ENCODE measurements at places on chromosomes 16 and 17.

DNA sequence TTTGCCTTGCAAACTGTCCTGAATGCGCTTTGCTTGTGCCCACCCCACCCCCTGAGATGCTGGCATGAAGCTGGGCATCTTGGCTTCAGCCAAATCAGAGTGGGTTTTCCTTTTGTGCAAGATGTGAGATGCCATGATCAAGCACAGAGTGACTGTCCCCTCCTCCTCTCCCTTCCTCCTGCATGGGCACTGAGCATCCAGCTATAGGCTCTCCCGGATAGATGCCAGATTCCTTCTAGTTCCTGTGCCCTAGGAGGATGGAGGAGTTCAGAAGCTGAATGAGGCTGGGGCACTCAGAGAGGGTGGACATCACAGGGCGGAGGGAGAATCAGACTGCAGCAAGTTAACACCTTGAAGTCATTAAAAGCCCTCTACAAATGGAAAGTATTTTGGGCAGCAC is 384.1 kb upstream of the CCL2 start:
- DNase-seq: no peak

DNA sequence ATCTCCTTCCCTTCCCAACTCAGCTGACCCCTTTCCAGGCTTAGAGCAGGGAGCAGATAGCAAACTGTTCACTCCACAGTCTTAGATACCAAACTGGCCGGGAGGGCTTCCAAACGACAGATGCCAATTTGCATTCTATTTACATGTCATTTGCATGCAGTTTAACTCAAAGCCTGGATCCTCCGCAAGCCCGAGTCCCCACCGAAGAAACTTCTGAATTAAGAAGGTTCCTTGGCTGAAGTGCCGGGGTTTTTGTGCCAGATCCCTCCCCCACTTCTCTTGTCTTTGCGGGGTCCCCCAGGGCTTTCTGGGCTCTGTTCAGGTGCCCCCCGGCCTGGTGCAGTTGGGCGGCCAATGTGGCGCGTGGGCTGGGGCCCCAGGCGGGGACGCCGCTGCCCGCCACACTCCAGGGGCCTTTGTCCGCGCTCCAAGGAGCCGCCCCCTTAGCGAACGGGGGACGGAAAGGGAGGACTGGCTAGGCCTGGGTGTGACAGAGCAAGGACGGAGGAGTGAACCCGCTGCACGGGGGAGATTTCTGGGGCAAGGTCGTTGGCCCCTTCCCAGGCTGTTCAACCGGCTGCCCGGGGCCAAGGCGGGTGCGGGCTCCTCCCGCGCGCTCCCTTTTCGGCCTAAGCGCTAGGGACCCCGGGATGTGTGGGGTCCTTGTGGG is 1.2 kb downstream of the GPRC5B start:
- DNase-seq: no peak

DNA sequence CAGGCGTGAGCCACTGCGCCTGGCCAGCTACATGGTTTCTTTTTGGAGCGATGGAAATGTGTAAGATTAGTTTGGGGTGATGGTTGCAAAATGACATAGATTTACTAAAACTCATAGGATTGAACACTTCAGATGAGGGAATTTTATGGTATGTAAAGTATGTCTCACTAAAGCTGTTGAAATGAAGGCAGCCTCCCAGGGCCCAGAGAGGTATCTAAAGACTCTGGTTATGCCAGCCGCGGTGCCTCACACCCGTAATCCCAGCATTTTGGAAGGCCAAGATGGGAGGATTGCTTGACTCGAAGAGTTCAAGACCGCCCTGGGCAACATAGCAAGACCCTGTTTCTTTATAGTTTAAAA is 254.9 kb downstream of the PARN start:
- no peak for DNase-seq

GRCh38 chr16:61471737-61472136 is 564.5 kb downstream of the CDH8 start:
- no peak for DNase-seq

- no peak for DNase-seq
Observed at GRCh38 chr16:30525844-30526136, 576 bp downstream of the ZNF768 start.

GRCh38 chr17:63498626-63499195 is 21.9 kb downstream of the ACE start:
- DNase-seq: no peak

DNA sequence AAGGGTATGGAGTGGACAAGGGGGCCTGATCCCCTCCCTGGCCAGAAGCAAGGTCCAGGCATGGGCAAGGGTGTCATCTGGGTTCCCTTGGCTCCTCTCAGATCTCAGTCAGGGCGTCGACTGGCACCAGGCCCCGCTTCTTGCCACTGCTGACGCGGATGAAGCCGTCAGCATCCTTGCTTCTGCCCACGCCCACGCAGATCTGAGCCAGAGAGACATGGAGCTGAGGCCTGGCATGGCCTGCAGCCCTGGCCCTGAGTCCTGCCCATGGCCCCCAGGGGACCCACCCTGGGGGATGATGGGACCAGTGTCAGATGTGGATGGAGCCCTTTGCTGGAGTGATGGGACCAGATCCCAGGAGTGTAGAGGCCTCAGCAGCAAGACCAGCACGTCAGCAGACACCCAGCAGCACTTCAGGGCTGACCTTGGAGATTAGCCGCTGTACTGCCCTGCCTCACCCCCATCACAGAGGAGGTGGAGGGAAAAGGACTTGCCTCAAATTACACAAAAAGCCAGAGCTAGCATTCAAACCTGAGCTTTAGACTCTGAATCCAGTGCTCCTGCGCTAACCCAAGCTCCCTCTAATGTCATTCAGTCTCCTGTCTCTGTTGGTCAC is 12.2 kb downstream of the RPL19 start:
- no peak for DNase-seq

Measured in activated naive CD8-positive, alpha-beta T cell treated with anti-CD3 and anti-CD28 coated beads, Interleukin-2, amount 50 U/mL, for 16 hours (primary cell).